ENCODE measurements at places on chromosomes 6 and 20.

DNA sequence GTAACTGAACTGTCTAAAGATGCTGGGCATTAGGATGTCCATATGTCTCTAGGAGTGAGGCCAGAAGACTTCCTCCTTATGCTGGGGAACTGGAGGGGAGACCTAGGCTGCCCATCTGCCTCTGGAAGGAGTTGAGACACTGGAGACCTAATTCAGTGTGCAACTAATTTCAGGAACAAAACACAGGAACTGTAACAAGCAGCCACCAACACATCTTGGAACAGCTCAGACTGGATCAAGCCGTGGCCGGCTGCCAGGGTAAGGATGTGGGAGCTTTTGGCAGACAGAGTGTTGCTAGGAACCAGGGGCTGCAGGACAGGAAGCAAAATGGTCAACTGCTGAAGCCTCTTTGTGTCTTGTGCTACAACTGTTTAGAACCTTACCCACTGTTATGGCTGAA lies 16.4 kb upstream of the MAS1 start:
- DNase-seq: no peak

GRCh38 chr6:51805517-51805916 lies 281.9 kb downstream of the PKHD1 start:
- no peak for DNase-seq

- no peak for DNase-seq
These were observed 29.9 kb downstream of the UCKL1 start for GRCh38 chr20:63926298-63926697.

- DNase-seq: no peak
These were observed 115.7 kb upstream of the KCNG1 start for GRCh38 chr20:51138576-51138975.

- no peak for DNase-seq
These were observed 6.8 kb downstream of the PROKR2 start for GRCh38 chr20:5309971-5310370.

DNA sequence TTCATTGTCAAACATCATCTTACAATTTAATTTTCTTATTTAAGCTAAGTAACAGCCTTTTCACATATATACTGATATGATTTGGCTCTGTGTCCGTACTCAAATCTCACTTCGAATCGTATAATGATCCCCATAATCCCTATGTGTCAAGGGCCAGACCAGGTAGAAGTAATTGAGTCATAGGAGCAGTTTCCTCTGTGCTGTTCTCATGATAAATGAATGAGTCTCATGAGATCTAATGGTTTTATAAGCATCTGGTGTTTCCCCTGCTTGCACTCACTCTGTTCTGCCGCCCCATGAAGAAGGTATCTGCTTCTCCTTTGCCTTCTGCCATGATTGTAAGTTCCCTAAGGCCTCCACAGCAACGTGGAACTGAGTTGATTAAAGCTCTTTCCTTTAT lies 25.1 kb upstream of the CMTR1 start:
- DNase-seq: no peak

DNA sequence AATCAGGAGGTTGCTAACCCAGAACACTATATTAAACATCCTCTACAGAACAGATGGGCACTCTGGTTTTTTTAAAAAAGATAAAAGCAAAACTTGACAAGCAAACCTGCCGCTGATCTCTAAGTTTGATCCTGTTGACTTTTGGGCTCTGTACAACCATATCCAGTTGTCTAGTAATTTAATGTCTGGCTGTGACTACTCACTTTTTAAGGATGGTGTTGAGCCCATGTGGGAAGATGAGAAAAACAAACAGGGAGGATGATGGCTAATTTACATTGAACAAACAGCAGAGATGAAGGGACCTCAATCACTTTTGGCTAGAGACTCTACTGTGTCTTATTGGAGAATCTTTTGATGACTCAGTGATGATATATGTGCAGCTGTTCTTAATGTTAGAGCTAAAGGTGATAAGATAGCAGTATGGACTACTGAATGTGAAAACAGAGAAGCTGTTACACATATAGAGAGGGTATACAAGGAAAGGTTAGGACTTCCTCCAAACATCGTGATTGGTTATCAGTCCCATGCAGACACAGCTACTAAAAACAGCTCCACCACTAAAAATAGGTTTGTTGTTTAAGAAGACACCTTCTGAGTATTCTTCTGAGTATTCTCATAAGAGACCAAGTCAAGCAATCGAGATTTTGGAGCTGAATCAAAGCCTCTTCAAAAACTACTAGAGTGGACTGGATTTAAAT lies 201.2 kb upstream of the SHLD1 start:
- DNase-seq: no peak

DNA sequence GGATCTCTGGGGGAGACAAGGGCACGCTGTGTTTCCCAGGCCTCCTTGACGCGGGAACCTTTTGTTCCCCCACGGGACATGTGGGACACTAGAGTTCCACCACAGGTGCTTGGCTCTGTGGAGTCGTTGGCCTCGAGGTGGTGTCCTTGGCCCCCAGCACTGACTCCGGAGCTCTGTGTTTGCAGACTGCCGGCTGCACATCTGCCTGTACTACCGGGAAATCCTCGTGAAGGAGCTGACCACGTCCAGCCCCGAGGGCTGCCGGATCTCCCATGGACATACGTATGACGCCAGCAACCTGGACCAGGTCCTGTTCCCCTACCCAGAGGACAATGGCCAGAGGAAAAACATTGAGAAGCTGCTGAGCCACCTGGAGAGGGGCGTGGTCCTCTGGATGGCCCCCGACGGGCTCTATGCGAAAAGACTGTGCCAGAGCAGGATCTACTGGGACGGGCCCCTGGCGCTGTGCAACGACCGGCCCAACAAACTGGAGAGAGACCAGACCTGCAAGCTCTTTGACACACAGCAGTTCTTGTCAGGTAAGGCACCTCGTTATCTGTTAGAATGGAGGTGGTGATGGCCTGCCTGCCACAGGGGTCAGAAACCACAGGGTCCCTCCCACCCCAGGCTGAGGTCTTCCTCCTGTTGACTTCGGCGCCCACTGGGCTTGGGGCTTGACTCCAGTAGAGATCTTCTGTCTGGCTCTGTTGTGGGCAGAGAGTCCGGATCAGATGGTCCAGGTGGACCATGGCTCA lies 9.9 kb downstream of the IRF4 start:
- no peak for DNase-seq

DNA sequence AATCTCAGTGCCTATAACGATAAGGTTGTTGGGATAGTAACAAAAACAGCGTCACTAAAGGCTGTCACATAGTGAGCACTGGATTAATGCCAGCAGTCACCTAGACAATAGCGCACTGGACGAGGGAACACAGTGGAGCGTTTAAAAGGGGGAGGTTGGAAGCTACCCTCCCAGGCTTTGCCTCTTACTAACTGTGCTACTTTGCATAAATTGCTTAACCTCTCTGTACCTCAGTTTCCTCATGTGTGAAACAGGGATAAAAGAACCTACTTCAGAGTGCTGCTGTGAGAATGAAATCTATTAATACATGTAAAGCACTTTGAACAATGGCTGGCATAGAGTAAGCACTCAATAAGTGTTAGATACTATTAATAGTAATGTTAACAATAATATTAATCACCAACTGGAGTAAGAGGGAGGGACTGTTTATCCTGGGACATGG lies 10.5 kb downstream of the BCL2L1 start:
- DNase-seq: no peak

DNA sequence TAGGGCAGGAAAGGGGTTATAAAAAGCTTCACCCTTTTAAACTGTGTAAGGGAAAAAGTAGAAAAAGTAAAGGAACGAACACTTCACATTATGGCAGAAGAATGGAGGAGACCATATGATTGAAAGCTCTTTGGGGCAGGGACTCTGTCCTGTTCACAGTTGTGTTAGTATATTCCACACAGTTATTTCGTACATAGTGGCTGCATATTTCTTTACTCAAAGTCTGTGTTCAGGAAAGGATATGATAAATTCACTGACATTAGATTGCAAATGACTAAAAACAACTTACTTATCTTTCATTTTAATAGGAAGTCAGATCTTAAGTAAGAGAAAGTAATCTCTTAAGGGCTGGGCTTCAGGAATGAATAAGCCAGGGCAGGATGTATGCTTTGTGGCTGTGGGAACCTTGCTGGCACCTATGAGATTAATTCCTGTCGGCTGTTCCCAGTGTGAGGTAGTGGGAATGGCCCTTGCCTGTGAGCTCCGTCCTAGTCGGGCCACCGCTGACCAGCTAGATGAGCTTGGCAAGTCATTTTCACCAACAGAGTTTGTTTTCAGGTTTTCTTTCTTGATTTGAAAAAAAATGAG lies 11.2 kb downstream of the PPP1R14C start:
- DNase-seq: no peak

- DNase-seq: no peak
These were observed 754 bp upstream of the TMEM170B start for GRCh38 chr6:11536795-11537194.

DNA sequence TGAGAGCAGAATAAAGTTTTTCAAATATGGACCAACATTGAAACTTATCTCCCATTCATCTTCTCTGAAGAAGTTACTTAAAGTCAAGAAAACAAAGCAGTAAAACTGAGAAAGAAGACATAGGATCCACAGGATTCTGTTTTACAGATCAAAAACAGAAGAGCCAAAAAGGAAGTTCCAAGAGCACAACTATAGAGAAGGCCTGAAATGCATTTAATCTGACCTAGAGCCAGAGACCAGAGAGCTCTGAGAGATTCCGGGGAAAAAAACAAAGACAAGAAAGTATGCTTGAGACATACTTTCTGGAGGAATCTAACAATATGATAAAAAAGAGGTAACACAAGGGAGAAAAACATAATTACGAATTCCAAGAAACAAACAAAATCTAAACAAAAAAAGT lies 26.1 kb downstream of the SRPK1 start:
- DNase-seq: no peak

DNA sequence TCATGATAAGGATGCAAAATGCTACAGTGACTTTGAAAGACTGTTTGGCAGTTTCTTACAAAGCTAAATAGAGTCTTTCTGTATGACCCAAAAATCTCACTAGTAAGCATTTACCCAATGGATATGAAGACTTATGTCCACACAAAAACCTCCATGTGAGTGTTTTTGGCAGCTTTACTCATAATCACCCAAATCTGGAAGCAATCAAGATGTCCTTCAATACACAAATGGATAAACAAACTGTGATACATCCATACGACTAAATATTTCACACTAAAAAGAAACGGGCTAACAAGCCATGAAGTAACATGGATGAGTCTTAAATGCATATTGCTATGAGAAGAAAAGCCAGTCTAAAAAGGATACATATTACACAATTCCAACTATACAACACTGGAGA lies 117.2 kb downstream of the PDE10A start:
- DNase-seq: no peak

DNA sequence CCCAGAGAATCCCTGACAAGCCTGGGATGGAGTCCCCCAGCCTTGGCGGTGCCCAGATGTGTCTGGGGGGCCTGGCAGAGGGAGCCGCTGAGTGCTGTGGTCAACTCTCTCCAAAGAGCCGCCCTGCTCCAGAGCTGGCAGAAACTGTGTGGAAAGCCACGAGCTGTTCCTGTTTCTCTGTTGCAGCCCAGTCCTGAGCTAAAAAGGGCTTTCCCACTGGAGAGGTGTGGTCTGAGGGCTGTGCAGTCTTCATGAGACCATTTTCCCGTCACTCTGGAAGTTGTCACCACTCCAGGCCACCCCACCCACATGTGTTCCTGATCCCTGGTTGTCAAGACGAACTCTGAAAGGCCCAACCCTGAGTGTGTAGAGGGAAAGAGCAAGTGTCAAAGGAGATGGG lies 99.7 kb upstream of the KCNK16 start:
- DNase-seq: no peak

DNA sequence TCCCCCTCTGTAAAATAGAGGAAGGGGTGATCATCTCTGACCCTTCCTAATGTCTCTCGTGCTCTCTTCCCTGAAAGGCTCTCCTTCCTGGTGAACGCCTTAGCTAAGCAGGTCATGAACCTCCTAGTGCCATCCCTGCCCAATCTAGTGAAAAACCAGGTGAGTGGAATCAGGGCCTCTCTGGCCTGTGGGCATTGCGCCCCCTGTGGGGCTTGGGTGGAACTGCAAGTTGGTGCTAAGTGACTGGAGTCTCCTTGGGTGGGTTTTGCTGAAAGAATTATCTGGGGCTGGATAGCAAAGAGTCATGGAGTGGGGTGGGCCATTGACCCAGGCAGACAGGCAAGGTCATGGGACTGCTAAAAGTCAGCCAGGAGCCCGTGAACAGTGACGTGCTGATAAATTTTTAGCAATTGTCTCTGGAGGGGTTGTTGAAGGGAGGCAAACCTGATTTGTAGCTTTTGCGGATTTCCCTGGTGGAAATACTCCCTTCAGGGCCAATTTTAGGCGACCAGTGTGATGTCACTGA lies 8.9 kb downstream of the BPIFB1 start:
- no peak for DNase-seq
